ENCODE measurements at places on chromosomes 7 and 10. TPM values are rescaled to one million over a fixed set of nuclear protein-coding genes. Genes with fewer than 3 reads are reported as not detected.

The OR9A2 gene
- total RNA-seq, result not detected

DNA sequence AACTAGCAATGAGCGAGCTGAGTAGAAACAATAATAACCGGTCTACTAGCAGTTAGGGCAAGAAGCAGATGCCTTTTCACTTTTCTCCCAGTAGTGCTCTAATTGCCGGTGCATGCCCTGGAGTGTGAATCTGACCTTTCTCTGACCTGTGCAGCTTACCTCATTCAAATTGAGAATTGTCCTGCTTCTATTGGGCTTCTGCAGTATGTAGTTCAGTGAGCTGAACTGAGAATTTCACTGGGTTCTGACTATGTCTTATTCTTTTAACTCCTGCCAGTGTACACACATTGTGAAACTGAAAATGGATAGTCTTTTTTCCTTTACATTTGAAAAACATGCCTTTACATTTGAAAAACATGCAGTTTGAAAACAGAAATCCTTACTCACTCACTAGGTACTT is 157.9 kb upstream of the GRM3 start:
- DNase-seq, result no peak

DNA sequence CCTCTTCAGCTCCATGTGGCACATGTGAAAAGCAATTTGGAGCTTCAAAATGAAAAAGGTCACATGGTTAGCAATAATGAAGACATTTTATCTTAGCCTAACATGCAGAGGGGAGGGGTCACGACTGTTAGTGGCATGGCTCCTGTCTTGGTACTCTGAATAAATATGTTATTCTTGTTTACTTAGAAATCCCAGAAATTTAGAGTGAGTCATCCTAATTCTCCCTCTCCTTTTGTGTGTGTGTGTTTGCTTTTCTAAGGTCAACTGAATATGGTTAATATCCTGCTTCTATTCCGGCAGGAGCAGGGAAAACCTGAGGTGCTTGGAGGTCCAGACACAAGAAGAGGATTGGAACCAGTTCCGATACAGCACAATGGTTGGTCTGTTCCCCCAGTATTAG is 17.6 kb downstream of the BCCIP start:
- no peak for DNase-seq

DNA sequence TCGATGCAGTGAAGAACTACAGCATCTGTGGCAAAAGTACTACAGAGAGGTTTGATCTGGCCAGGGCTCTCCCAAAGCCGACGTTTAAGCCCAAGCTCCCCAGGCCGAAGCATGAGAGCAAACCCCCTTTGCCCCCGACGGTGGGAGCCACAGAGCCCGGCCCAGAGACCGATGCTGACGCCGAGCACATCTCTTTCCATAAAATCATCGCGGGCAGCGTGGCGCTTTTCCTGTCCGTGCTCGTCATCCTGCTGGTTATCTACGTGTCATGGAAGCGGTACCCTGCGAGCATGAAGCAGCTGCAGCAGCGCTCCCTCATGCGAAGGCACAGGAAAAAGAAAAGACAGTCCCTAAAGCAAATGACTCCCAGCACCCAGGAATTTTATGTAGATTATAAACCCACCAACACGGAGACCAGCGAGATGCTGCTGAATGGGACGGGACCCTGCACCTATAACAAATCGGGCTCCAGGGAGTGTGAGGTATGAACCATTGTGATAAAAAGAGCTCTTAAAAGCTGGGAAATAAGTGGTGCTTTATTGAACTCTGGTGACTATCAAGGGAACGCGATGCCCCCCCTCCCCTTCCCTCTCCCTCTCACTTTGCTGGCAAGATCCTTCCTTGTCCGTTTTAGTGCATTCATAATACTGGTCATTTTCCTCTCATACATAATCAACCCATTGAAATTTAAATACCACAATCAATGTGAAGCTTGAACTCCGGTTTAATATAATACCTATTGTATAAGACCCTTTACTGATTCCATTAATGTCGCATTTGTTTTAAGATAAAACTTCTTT is 2.3 kb downstream of the LRRTM3 start:
- DNase-seq, result no peak

- DNase-seq, result no peak
These were observed 71.6 kb downstream of the SH2D4B start for GRCh38 chr10:80609331-80609730.

- no peak for DNase-seq
These were observed 285.8 kb downstream of the CAMK1D start for GRCh38 chr10:12635127-12635541.

The PLXNA4 gene
- total RNA-seq, result 0.29 TPM

DNA sequence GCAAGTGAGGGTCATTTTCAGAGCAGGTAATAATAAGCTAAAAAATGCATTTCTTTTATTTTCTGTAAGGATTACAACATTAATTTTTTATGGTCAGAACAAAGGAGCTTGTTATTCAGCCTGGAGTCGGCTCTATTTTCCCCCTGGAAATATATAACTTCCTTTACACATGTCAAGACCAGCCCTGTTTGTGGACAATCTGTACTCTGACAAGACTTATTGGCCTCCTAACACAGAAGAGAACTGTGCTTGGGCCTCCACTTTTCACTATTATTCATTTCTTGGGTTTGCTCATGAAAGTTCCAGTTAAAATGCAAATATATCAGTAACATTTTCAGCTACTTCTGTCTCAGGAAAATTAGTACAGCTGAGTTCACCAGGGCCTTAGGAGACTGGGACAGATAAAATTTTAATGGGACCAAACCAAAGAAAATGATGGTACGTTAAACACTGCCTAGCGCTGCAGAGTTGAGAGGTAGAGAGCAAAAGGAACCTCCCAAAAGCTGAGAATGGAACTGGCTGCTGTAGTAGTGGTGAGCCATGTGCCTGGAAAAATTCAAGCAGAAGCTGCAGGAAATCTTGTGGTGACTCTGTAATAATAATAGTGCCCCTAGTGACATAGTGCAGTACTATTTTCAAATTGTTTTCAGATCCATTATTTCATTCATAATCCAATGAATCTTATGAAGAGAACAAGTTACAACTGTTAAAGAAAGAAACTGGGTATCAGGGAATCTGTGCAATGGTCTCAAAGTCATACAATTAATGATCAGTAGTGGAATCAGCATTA is 227.2 kb upstream of the KIAA1217 start:
- DNase-seq, result no peak

The ATP5MK gene
- total RNA-seq, result 451 TPM

- no peak for DNase-seq
These were observed 23.4 kb upstream of the MICU1 start for GRCh38 chr10:72649291-72649690.

DNA sequence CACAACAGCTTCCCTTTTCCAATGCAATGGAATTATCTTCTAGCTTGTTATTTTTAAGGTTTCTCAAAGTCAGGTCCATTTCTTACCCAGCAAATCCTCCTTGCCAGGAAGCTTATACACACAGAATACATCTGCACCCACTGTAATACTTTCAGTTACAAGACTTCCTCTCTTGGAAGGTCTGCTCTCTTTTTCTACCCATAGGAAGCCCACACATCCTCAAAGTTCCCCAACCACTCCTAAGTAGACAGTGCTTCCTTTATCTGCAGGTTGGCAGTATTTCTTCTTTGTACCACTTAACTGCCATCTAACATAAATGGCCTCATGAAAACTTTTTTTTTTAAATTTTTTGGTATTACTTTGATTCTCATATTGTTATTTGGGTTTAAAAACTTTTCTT is 155.6 kb downstream of the TAX1BP1 start:
- no peak for DNase-seq

- DNase-seq, result no peak
These were observed 24.3 kb downstream of the LEP start for GRCh38 chr7:128265156-128265905.

GRCh38 chr7:158411232-158411950 is 176.2 kb downstream of the PTPRN2 start:
- DNase-seq, result no peak

- no peak for DNase-seq
These were observed 348.1 kb downstream of the ANKRD7 start for GRCh38 chr7:118572604-118573003.

- DNase-seq, result no peak
These were observed 43.4 kb upstream of the GHITM start for GRCh38 chr10:84095811-84096497.

DNA sequence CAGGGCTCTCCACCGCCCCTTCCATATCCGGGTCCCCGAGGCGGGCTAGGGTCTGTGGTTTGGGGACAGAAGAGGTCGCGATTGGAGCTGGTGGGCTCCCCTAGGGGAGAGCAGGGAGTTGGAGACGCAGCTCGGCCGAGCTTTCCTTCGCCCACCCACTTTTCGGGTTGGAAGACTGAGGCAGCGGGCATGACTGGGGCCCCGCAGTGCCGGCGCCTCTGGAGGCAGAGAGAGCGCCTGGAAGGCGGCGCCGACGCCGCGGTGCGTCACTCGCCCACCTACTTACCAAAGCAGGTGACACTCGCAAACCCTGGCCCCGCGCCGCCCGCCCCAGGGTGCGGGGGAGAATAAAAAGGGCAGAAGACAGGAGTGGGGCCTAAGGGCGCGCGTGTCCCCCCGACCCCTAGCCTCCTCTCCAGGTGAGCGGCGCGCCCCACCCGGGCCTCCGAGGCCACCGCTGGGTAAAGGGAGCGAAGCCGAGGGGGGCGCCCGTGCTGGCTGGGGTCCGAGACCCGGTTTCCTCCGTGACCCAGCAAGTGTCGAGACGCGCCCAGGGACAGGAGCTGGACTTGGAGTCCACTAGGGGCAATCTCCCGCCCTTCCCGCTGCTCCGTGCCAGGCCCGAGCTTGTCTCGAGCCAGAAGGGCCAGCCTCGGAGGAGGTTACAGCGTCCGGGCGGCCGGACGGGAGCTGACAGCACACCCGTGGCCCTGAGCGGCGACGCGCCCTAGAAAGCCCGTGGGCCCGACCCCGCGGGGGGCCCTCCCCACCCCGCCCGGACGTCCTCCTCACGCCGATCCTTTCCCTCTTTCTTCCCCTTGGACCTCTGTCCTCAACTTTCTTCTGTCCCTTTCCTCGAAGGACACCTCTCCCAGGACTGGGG is 34.4 kb upstream of the GRID1 start:
- DNase-seq, result peak; percentile 83

The IFIT1B gene
- not detected for total RNA-seq

GRCh38 chr7:22364900-22365299 is 7.9 kb upstream of the RAPGEF5 start:
- no peak for DNase-seq

The HOXA9 gene
- not detected for total RNA-seq

The TMEM176B gene
- total RNA-seq, result not detected

The GJC3 gene
- total RNA-seq, result 0.52 TPM

DNA sequence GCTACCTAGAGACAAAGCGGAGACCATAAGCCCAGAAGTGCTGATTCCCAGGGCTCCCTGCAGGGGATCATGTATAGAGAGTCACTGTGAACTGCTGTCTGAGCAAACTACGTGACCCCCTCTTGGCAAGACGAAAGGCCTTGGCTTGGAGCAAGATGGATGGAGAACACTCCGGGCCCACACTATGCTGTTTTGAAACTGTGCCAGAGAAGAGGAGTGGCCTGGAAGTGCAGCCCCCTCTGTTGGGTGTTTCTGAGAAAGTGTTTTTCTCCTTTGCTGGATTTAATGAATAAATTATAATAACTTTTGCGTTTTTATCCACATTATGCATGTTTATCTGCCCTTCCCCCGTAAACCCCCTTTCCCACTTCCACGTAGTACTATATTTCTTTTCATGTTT is 639.3 kb upstream of the GALNT17 start:
- DNase-seq, result no peak

The SUGCT gene
- 2.9 TPM for total RNA-seq

DNA sequence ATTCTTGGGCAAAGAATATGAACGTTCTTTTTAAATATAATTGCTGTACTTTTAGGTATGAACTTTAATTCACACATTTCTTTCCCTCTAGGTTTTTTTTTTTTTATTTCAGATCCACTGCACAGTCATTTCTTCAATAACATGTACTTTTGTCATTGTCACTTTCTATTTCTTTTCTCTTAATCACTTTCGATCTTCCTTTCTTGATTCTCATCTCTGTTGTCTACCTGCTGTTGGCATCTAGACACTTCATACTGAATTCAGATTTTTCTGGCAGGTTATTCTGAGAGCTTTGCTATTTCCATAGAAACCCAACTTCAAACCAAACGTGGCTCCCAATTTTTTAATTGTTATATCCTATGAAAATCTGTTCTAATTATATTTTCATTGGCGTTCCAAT is 211.7 kb upstream of the KLF6 start:
- DNase-seq, result no peak

- DNase-seq, result no peak
These were observed 90.0 kb upstream of the PLXNA4 start for GRCh38 chr7:132666071-132666773.

- DNase-seq, result no peak
These were observed 78.4 kb upstream of the GJD4 start for GRCh38 chr10:35526746-35527145.

GRCh38 chr10:95840121-95840520 is 67.7 kb upstream of the CC2D2B start:
- DNase-seq, result no peak

DNA sequence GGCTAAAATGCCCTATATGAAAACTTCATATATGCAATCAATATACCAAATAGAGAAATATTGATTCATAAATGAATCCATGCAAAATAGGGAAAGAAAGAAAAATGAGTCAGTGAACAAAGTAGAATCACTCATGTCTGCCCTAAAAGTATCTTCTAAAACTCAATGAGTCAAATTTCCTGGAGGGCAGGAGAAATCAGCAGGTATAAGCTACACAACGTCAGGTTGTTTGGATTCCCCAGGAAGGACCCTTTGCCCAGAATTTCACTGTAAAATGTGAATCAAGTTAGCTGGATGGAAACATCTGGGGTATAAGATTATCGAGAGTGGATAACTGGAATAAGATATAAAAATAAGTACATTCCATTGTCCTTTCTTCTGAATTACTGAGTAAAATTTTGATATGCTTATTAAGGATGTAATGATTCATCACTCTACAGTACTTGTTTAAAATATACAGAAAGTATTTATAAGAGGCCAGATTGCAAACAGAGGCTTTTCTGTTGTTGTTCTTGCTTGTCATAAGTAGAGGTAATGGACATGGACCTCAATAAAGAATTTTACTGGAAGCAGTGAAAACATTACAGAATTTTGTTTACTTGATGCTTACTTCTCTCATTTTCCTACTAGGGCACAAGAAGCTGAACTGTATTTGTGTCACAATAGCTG is 99.0 kb downstream of the AGMO start:
- no peak for DNase-seq

The GPR141 gene
- not detected for total RNA-seq

GRCh38 chr7:130486114-130486953 is 5.6 kb upstream of the MEST start:
- DNase-seq, result peak; percentile 74

DNA sequence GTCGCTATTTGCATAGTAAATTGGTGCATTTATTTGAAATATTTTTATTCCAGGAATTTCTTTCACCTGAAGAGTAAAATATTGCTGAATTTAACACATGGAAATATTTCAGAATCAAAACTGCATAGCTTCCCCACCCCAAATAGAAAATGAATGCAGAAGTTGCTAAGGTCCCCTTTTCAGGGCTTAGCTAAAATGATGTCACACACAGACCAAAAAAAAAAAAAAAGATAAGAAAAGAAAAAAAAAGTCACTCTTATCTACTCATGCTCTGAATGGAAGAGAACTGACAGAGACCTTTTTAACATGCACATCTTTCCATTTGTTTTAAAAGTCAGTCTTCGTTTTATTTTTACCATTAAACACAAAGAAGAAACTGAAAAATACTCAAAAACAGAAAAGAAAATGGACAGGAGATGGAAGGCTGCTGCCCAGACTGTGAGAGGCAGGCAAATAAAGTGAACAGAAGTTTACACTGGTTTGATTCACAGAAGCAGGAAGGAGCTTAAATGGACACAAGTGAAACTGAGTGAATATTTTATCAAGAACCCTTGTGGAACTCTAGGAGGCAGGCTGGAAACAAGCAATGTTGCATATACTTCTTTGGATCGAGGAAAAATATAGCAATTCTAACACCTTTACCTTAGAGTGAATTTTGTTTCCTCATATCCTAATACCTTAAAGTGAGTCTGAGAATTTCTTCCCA is 32.0 kb downstream of the PSMC2 start:
- DNase-seq, result no peak

All from activated naive CD8-positive, alpha-beta T cell treated with anti-CD3 and anti-CD28 coated beads for 36 hours (primary cell).